ENCODE measurements at places on chromosomes 6 and 20.

- DNase-seq, result no peak
Observed at GRCh38 chr6:3419624-3420272, 37.1 kb downstream of the SLC22A23 start.

DNA sequence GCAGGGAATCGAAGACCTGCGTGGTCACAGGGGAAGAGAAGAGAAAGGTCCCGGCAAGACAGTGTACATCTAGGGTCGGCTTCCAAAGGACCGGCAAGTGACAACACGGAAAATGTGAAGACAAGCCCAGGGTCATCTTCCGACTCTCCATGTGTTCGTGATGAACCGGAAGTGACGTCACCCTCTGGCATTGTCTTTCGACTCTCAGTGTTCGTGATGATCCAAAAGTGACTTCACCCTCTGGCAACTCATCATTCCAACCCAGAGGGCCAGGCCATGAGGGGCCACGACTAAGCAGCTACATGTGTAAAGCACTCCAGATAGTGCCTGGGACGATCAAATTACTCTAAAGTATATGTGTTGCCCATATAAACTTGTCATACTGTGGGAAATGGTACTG lies 290.8 kb downstream of the THBS2 start:
- DNase-seq, result no peak

DNA sequence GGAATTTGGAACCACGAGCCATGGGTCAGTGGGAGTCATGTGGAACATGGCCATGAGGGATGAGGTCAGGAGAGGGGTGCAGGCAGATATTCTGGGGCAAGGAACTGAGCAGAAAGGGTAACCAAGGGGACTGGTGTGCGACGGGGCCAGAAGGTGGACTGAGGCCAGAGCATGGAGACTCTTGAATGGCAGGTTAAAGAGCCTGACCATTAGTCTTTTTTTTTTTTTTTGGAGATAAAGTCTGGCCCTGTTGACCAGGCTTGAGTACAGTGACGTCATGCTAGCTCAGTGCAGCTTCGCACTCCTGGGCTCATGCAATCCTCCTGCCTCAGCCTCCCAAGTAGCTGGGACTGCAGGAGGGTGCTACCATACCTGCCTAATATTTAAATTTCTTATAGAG lies 64.0 kb downstream of the RREB1 start:
- no peak for DNase-seq

GRCh38 chr6:139883776-139884175 lies 509.3 kb upstream of the CITED2 start:
- no peak for DNase-seq

- no peak for DNase-seq
Observed at GRCh38 chr6:85322446-85323105, 127.3 kb upstream of the NT5E start.

- no peak for DNase-seq
Observed at GRCh38 chr6:12077021-12077710, 65.1 kb downstream of the HIVEP1 start.

DNA sequence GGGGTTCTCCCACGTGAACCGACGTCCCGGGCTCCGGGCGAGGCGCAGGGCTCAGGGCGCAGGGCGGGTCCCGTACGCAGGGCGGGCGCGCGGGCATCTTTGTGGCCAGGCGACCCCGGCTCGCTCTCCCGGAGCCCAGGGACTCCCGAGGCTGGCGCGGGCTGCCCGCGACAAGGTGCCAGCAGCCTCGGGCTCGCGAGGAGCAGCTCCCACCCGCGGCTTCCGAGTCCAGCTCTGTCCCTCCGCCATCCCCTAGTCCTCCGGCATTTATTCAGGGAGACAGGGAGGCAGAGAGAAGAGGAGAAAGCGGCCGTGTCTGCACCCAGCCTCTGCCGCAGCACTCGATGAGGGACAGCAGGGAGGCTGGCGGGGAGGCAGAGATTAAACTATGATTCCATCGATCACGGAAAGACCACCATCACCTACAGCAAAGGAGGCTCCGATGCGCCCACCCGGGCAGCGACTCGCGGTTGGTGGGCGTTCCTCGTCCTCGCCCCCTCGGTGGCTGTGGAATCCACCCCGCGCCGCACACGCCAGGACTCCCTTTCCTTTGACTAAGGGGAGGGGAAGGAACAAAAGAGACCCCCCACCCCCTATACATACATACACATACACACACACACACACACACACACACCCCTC lies 1.1 kb downstream of the RGS17 start:
- no peak for DNase-seq

- DNase-seq, result no peak
Observed at GRCh38 chr20:36298795-36299339, 7.3 kb upstream of the DLGAP4 start.

- no peak for DNase-seq
Observed at GRCh38 chr6:143179096-143179495, 118.4 kb downstream of the AIG1 start.

DNA sequence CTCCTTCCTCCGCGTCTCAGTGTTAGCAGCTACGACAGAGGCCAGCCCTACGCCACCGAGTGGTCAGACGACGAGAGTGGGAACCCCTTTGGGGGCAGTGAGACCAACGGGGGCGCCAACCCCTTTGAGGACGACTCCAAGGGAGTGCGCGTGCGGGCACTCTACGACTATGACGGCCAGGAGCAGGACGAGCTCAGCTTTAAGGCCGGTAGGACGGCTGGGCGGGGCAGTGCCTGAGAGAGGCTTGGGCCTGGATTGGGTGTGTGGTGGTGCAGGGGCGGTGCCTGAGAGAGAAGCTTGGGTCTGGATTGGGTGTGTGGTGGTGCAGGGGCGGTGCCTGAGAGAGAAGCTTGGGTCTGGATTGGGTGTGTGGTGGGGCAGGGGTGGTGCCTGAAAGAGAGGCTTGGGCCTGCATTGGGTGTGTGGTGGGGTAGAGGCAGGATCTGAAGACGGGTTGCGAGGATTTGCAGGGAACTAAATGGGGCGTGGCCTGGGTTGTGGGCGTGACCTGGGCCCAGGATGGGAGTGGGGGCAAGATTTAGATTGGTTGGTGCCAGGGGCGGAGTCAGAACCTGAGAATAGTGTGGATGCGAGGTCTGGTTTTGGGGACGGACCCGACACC lies 24.4 kb downstream of the SPDEF start:
- DNase-seq, result no peak

DNA sequence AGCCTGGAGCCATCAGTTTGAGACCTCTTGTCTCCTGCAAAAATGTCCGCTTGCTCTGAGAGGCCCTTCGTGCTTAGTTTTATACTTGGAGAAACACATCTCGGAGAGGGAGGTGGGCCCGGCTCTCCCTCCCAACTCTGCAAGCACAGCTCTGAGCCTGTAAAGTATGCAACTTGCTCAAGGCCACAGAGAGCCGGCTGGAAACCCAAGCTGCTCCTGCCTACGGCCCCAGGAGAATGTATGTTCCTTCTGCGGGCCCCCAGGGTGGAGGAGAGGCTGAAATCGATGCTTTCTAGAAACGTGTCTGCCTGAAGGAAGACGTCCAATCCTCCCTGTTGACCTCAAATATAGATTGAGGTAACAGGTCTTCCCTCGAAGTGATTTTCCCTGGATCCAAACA lies 205.4 kb downstream of the PREX1 start:
- DNase-seq, result no peak

DNA sequence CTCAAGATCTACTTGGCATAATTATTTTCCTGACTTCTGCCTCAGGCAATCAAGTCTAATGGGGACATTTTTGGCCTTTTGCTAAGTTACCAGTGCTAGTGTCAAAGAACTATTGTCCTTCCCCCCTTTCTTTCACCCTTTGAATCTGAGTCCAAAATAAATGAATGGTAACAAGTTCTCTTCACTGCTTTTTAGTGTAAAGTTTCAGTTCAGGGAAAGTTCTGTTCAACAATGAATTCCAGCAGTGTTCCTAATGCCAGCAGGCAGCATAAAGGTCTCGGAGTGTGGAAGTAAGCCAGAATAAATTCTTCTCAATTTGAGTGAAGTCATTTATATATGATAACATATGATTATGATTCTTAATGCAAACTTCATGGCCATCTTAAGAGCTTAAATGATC lies 20.8 kb upstream of the TSPYL1 start:
- no peak for DNase-seq

GRCh38 chr6:152309648-152310047 lies 327.5 kb downstream of the SYNE1 start:
- DNase-seq, result peak; percentile 36

DNA sequence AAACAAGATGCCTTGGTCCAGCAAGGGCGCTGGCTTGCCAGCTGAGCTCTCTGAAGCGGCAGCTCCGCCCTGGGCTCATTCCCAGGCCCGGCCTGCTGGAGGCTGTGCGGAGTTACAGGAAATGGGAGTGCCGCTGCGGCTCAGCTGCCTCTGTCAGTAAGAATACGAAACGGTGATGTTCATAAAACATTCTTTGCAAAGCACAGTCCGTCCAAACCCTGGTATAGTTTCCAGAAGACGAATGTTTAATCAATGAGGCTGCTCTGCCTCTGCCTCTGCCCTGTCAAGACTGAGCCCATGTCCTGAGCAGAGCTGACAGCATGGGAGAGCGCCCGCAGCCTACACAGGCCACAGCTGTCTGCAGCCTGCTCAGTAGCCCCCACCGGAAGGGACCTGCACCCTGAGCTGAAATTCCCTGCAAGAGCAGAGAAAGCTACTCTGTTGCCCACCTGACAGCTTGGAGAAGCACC lies 153.3 kb upstream of the SNX9 start:
- no peak for DNase-seq

- no peak for DNase-seq
Observed at GRCh38 chr6:143375022-143375585, 75.4 kb downstream of the ADAT2 start.

- no peak for DNase-seq
Observed at GRCh38 chr6:141301779-141302178, 830.9 kb upstream of the GJE1 start.
